ENCODE measurements at places on chromosomes 6 and 20.

GRCh38 chr6:154233383-154233782 lies 123.2 kb downstream of the IPCEF1 start:
- no peak for DNase-seq

- DNase-seq: no peak
Measured at GRCh38 chr6:131782764-131783163, 25.1 kb upstream of the ENPP1 start.

GRCh38 chr6:134216301-134217010 lies 101.5 kb downstream of the SGK1 start:
- no peak for DNase-seq

GRCh38 chr6:168909288-168909687 lies 344.4 kb downstream of the THBS2 start:
- DNase-seq: no peak

- DNase-seq: no peak
Measured at GRCh38 chr20:10848810-10849370, 175.1 kb upstream of the JAG1 start.

DNA sequence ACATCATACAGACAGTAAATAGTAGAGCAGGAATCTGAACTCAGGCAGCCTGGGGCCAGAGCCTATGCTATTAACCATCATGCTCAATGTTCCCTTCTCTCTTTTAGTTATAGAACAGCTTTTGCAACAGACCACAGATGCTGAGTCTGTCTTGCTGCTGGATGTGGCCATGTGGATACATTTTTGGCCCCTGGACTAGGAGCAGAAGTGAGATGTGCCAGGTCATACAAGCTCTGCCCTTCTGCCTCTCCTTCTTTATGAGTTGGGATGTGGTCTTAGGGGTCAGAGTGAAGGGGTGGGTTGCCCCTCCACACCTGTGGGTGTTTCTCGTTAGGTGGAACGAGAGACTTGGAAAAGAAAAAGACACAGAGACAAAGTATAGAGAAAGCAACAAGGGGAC lies 14.6 kb upstream of the AARS2 start:
- DNase-seq: no peak

DNA sequence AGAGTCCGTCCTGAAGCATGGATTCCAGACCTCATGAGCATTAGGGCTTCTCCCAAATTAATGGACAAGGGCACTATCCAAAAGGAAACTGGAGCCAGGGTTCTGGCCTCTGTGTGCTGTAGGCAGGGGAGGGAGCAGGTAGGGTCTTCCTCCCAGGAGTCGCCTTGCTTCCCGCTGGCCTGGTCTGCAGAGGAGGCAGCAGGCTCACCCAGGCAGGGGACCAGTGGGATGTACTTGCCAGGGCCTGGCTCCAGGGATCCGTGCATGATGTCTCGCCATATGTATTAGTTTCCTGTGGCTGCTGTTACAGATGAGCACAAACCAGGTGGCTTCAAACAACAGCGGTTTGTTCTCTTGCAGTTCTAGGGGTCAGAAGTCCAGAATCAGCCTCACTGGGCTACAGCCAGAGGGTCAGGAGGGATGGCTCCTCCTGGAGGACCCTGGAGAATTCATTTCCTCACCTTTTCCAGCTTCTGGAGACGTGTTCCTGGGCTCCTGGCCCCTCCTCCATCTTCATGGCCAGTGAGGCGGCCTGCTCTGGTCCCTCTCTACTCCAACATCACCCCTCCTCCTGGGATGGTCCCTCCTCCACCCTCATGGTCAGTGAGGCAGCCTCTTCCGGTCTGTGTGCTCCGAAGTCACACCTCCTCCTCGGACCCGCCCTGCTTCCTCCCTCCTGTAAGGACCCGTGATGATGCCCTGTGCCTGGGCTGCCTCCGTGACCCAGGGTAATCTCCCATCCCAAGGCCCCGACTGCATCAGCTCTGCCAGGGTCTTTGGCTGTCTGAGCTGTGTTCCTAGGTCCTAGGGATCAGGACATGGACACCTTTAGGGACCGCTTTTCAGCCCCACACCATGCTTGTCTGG lies 329.1 kb downstream of the CDH4 start:
- DNase-seq: no peak

DNA sequence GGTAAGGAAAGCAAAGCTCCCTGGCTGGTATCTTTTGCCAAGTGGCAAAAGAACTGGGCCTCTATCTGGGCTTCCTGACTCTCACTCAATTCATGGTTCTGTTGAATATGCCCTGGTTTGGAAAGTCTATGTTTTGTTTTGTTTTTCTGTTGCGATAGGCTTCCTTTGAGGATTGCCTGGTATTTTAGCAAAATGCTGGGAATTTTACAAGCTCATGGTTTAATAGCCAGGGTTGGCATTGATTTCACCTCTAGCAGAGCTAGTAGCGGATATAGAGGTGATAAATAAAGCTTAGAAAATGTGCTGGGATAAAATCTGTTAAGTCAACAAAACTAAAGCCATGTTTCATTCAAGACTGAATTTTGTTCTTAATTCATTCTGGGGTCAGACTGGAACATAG lies 109.9 kb downstream of the RNF144B start:
- no peak for DNase-seq

DNA sequence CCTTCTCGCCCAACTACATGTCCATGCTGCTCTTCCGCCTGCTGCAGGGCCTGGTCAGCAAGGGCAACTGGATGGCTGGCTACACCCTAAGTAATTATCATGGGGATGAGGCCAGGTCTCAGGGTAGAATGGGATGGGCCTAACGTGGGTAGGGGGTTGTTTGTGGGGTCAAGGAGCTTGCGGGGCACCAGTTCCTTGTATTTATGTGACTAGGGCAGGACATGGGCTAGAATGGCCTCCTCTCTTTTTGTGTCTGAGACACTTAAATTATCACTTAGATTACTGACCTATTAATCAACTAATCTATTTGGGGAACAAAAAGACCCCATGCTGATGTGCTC lies 10.7 kb downstream of the SLC22A1 start:
- no peak for DNase-seq

DNA sequence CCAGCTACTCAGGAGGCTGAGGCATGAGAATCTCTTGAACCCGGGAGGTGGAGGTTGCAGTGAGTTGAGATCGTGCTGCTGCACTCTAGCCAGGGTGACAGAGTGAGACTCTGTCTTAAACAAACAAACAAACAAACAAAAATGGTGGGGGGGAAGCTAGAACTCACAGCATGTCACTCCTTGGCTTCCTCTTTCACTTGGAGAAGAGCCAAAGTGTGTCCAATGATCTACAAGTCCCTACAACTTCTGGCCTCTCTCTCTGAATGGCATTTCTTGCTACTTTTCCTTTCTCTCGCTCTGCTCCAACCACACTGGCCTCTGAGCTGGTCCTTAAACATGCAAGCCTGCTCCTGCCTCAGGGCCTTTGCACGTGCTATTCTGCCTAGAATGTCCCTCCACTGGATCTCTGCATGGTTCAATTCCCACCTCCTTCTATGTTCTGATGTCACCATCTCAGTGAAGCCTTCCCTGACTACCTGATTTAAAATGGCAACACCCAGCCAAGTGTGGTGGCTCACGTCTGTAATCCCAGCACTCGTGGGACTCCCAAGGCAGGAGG lies 8.1 kb downstream of the TLDC2 start:
- no peak for DNase-seq

DNA sequence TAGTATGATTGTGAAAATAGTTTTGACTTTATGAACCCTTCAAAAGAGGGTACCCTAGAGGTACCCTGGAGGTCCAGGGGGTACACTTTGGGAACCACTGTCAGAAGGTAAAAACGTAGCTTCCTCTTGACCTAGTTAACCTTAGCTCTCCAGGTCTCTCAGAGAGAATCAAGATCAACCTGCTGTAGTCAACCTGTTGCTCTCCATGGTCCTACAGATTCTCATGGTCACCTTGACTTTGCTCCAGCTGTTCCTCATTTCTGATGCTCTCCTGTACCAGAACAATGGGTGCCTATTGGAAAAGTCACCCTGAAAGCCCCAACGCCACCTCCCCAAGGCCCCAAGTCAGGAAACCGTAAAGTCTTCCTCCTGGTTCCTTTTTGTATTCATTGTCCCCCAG lies 294.4 kb upstream of the CDH4 start:
- DNase-seq: no peak

DNA sequence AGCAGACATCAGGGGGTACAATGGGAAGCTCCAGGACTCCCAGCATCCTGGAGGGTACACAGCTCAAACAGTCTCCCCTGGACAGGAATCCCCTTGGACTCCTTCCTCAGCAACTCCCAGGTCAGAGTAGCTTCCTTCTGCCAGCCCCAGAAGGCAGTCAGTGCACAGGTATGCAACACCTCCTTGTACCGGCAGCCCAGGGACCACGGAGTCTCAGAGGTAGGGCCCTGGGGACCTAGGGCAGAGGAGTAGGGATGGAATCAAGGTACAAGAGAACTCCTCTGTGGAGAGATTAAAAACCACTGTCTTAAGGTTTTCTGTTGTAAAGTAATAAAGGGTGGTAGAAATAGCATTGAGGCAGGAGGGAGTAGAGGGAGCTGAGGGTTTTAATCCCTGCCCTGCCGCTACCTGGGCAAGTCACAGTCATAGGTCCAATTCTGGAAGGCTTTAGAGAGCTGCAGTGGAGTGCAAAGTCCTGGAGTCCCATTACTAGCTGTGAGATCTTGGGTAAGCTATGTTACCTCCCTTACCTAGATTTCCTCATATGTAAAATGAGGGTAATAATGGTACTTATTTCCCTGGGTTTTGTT lies 7.5 kb downstream of the TP53TG5 start:
- no peak for DNase-seq

GRCh38 chr6:7268816-7269555 lies 44.0 kb downstream of the SSR1 start:
- no peak for DNase-seq

- DNase-seq: no peak
Measured at GRCh38 chr20:33669873-33670640, 3.3 kb downstream of the ACTL10 start.

- DNase-seq: no peak
Measured at GRCh38 chr6:107488174-107488874, 1.6 kb upstream of the SOBP start.

DNA sequence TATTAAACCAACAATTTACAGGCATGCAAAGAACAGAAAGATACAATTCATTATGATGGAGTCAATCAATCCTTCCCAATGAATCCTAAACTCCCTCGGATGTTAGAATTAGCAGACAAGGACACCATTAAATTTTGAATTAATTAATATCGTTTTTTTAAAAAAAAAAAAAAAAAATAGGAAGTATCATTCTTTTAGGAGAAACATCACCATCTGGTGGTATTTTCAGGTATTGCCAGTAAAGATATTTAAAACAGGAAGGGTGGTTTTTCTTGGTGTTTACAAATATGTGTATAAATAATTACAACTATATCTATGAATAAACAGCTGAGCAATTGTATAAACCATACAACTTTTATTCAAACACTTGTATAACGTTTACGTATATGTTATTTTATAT lies 564.4 kb downstream of the HAO1 start:
- DNase-seq: no peak

- DNase-seq: no peak
Measured at GRCh38 chr6:81881660-81882059, 129.2 kb upstream of the TENT5A start.

- DNase-seq: no peak
Measured at GRCh38 chr20:38559764-38560163, 21.2 kb upstream of the ADIG start.
